ENCODE measurements at places on chromosomes 12 and 14.

DNA sequence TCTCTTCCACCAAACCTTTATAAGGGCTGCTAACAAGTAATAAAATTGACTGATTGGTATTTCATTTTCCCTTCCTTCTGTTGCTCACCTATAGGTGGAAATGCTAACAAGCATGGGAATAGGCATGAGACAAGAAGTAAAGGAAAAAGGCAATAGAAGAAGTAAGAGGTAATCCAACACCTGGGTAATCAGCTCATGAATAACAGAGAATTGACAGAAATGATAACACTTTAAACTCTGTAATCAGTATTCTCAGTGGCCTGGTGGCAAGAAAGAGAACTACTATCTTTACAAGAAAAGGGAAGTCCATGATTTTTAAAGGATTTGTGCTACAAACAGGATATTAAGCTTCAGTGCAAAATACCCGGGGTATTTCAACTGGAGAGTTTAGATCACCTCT is 737.8 kb downstream of the RERGL start:
- no peak overlapping the region for H3K27ac ChIP-seq
- no peaks in the 10 kb centered on the region for H3K4me1 ChIP-seq
- no peak for DNase-seq
- H3K4me3 ChIP-seq = no peak overlapping the region

DNA sequence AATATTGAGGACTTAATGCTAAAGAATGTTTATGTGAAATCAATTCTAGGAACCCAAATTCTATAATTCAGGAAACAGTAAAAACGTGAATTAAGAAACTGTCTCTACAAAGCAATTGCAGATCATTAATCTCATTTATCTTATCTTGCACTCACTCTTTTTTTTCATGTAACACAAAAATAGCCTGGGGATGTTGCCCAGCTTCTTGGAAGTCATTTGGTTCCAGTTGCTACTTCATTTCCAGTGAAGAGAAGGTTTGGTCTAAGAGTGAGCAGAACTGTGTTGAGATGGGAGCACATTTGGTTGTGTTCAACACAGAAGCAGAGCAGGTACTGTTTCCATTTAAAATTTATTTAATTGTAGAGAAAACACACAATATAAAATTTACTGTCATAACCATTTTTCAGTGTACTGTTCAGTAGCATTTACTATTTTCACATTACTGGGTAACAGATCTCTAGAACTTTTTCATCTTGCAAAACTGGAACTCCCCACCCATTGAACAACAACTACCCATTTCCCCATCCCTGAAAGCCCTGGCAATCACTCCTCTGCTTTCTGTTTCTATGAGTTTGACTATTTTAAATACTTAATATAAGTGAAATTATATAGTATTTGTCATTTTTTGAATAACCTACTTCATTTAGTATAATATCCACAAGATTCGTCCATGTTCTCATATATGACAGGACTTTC is 9.7 kb downstream of the CLEC6A start:
- no peaks in the 10 kb centered on the region for H3K36me3 ChIP-seq
- no peaks in the 10 kb centered on the region for H3K27me3 ChIP-seq
- H3K4me1 ChIP-seq = no peaks in the 10 kb centered on the region
- DNase-seq = no peak
- H3K27ac ChIP-seq = no peak overlapping the region

- H3K4me3 ChIP-seq = no peak overlapping the region
- H3K27ac ChIP-seq = no peak overlapping the region
- peaks cover 12% of the 10 kb centered on the region for H3K4me1 ChIP-seq
- H3K36me3 ChIP-seq = no peaks in the 10 kb centered on the region
- H3K27me3 ChIP-seq = no peaks in the 10 kb centered on the region
Measured at GRCh38 chr12:121774968-121775474, 18.5 kb downstream of the RHOF start.

GRCh38 chr12:76143343-76144244 is 59.1 kb upstream of the NAP1L1 start:
- no peaks in the 10 kb centered on the region for H3K36me3 ChIP-seq
- H3K27me3 ChIP-seq = no peaks in the 10 kb centered on the region
- H3K4me3 ChIP-seq = no peak overlapping the region
- no peak overlapping the region for H3K27ac ChIP-seq
- no peak for DNase-seq

GRCh38 chr14:52977798-52978197 is 26.9 kb upstream of the FERMT2 start:
- H3K36me3 ChIP-seq = no peaks in the 10 kb centered on the region
- peaks cover 10% of the 10 kb centered on the region for H3K4me1 ChIP-seq
- no peaks in the 10 kb centered on the region for H3K27me3 ChIP-seq

All from adrenal gland (tissue), 19 donors.